Right renal cortex interstitium (tissue), 3 donors: ENCODE measurements at places on chromosomes 12 and 14. TPM values are rescaled to one million over a fixed set of nuclear protein-coding genes. Genes with fewer than 3 reads are reported as not detected.

The TSPAN11 gene
- 4.4 TPM for polyA plus RNA-seq

The KRT79 gene
- not detected for polyA plus RNA-seq

The PIWIL1 gene
- 0.68 TPM for polyA plus RNA-seq

The NACA gene
- polyA plus RNA-seq, result 2,397 TPM

The C12orf56 gene
- polyA plus RNA-seq, result 1.00 TPM

The TFCP2 gene
- 59.6 TPM for polyA plus RNA-seq

The DCAF5 gene
- 52.3 TPM for polyA plus RNA-seq

The NXPH4 gene
- 2.5 TPM for polyA plus RNA-seq

The KLRB1 gene
- 5.5 TPM for polyA plus RNA-seq

The BDKRB2 gene
- polyA plus RNA-seq, result 4.2 TPM

The OR4K5 gene
- polyA plus RNA-seq, result not detected

The TMCC3 gene
- polyA plus RNA-seq, result 48.3 TPM
